Osteoblast (primary cell): ENCODE measurements at places on chromosomes 11 and 22. TPM values are rescaled to one million over a fixed set of nuclear protein-coding genes. Genes with fewer than 3 reads are reported as not detected.

AGBL2 gene
- total RNA-seq: 2.2 and 2.4 TPM in 2 replicates

NPAS4 gene
- 0.36 TPM in 1 of 2 replicates, not detected in the other for total RNA-seq

HTR3A gene
- total RNA-seq: not detected in 2 replicates

GRCh38 chr11:121575250-121575962 lies 122.6 kb upstream of the SORL1-AS1 start:
- DNase-seq: no peak

DNA sequence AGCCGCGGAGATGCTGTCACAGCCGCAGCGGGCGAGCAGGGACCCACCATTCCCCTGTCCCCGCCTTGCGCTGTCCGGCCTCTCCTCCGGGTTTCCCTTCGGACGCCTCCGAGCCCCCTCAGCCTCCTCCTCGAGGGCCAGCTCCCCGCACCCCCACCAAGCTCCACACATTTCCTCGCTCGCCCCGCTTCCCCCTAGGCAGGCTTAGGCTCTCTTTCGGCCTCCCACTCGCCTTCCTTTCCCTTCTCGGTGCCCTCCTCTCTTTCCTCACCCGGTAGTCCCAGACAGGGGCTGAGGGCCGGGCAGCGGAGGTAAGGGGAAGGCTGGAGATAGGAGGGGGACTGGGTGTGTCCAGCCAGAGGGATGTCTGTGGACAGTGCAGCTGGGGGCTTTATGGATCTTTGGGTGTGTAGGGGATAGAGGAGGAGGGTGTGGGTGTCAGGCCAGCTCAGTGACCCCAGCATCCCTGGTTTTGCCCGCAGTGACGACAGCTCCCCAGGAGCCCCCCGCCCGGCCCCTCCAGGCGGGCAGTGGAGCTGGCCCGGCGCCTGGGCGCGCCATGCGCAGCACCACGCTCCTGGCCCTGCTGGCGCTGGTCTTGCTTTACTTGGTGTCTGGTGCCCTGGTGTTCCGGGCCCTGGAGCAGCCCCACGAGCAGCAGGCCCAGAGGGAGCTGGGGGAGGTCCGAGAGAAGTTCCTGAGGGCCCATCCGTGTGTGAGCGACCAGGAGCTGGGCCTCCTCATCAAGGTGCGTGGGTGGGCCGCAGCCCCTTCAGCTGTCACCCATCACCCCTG lies 1.6 kb downstream of the KCNK4 start:
- peak; percentile 89 for DNase-seq

- DNase-seq: no peak
These were observed 109.9 kb upstream of the AKIP1 start for GRCh38 chr11:8801121-8801520.

DNA sequence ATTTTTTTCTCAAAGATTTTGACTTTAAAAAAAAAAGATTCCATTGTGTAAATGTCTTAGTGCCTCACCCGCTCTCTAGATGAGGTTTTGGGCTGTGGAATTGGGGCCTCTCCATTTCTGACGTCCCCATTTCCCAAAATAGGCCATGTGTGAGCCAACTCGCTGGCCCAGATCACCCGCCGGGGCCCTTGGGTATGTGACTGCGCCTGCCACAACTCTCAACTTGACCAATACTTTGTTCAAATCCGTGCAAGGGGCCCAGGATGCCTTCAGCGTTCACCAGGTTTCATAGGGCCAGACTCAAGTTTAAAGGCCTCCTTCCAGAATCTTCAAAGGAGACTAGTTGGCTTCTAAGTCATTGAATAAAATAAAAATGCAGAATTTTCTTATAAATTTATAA lies 96.0 kb downstream of the DHCR7 start:
- peak; percentile 11 for DNase-seq

GRCh38 chr11:61890529-61891330 lies 615 bp downstream of the FADS3 start:
- peak; percentile 98 for DNase-seq
